ENCODE measurements at places on chromosomes 1 and 21.
A peak's percentile ranks its signal among the peaks of the same experiment; 100 is the strongest.

- no peak for DNase-seq
Measured at GRCh38 chr1:109171646-109172045, 42.1 kb upstream of the SARS1 start.

GRCh38 chr1:2554621-2555387, 1.4 kb upstream of the TNFRSF14 start:
- peak; percentile 64 for DNase-seq

DNA sequence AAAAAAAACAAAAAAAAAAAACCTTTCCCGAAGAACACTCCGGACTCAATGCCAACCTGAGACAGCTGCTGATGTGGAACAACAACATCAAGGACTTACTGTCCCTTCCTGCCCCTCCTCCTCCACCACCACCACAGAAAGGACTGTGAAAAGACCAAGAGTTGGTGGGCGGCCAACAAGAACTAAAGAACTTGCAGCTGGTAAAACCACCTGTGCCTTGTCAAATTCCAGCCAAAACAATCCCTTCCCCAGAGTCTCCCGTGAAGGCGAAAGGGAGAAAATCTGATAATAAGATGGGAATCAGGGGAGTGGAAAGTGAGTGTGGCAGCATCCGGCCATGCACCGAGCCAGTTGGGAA, 88.9 kb downstream of the PROX1 start:
- no peak for DNase-seq

- DNase-seq, result peak; percentile 66
Measured at GRCh38 chr1:6603238-6603914, 707 bp upstream of the KLHL21 start.

- DNase-seq, result no peak
Measured at GRCh38 chr1:187121661-187122060, 292.9 kb downstream of the PLA2G4A start.

DNA sequence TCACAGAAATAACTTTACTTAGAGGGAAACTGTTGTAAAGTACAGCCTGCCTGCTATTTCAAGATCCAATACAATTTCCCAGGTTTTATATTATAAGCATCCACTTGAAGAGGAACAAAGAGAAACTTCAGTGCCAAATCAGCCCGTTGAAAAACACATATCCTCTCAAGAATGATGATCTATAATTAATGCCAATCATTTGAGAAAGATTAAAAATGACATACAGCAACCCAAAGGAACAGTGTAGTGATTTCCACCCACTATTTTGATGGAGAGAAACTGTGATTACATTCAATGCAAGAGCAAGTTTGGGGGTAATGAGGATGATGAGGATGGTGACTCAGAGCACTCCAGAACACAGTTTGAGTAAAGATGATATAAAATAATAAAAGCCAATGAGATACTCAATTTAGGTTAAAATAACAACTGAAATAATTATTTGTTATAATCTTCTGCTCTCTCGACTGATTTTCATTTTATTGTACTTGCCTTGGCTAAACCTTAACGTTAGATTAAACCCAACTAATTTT, 715.5 kb downstream of the NCAM2 start:
- no peak for DNase-seq

GRCh38 chr1:84923317-84923716, 30.3 kb upstream of the LPAR3 start:
- DNase-seq, result no peak

DNA sequence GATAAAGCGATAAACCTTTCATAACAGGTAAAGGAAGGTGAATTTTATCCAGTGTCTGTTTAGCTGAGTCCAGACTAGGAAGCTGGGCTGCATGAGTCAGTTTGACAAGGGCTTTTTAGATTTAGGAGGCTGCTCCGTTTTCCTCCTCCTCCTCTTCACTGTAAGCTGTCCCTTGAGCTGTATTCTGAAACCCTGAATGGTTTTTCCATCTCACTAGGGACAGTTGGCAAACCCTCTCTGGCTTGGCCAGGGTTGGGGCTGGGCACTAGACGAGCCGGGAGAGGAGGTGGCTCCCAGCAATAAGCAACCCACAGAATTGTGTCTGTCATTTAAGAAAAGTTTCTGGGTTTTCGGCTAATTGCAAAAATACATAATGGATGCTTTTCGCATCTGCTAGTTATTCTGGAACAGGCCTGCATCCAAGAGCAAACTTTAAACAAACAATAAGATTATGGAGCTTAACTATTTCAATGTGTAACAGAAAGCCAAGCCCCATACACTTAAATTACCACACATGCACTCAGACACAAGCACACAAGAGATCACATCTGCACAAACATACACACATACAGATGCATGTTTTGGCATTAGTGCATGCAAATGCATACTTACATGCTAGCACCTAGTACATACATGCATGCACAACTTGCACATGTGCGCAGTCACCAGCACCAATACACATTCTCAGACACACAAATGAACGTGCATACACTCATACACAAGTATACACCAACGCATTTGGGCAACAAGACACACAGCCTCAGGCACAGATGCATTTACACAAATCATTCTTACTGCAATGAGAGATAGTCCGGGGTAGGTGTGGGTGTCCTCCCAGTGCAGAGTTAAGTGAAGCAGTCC, 27.8 kb upstream of the FOXE3 start:
- no peak for DNase-seq

- no peak for DNase-seq
Measured at GRCh38 chr1:15519625-15520024, 4.4 kb downstream of the CASP9 start.

GRCh38 chr21:45640001-45640887, 3.3 kb upstream of the PCBP3 start:
- no peak for DNase-seq

DNA sequence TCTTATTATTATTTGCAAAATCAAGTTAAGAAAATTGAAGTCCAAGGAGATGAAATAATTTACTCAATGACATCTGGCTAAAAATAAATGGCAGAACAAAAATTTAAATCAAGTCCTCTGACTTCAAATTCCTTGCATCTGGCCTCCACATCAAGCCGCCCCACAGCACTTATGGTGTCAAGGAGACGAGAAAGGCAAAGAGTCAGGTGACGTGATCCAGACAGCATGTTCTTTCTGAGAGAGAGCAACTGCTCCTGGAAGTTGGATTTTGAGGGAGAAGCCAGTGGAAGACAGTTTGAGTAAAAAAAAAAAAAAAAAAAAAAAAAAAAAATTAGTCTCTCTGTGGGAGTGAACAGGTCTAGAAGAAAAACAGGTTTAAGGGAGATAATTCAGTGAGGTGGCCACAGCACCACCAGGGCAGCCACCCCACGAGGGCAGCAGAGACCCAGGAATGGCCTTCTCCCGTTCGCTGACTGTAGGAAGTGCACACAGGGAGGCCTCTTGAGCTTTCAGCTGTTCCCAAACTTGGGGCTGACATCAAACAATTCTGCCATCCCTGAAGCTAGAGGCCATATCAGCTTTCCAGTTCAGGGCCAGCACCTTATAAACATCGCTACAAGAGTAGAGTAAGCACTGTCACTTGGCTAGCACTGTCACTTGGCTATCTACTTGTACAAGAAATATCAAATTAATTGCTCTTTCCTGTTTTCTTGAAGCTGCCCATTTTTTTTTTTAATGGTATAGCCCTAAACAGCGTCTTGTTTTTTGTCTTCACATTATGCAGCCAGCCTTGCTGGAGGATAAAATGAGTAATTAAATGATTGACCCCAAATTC, 7.8 kb downstream of the C1orf162 start:
- DNase-seq, result peak; percentile 64

GRCh38 chr1:21937372-21938121, 437 bp upstream of the HSPG2 start:
- DNase-seq, result peak; percentile 68

DNA sequence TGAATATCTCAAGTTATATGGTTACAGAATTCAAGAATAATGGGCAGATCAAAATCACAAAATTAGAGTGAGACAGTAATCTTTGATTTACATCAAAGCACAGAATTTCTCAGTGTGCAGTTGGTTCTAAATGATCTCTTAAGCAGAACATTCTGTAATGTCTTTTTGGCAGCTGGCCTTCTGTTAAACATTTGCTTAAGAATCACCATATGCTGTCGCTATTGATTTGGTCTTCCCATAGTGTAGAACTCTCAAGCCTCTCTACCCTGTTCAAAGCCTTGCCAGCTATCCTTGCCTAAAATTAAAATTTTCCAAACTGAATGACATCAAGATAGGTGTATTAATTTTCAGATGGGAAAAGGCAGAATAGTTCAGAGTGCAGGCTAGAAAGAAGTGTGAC, 38.9 kb upstream of the ERO1B start:
- DNase-seq, result no peak

GRCh38 chr1:47554901-47555300, 117.1 kb downstream of the FOXD2 start:
- DNase-seq, result no peak

DNA sequence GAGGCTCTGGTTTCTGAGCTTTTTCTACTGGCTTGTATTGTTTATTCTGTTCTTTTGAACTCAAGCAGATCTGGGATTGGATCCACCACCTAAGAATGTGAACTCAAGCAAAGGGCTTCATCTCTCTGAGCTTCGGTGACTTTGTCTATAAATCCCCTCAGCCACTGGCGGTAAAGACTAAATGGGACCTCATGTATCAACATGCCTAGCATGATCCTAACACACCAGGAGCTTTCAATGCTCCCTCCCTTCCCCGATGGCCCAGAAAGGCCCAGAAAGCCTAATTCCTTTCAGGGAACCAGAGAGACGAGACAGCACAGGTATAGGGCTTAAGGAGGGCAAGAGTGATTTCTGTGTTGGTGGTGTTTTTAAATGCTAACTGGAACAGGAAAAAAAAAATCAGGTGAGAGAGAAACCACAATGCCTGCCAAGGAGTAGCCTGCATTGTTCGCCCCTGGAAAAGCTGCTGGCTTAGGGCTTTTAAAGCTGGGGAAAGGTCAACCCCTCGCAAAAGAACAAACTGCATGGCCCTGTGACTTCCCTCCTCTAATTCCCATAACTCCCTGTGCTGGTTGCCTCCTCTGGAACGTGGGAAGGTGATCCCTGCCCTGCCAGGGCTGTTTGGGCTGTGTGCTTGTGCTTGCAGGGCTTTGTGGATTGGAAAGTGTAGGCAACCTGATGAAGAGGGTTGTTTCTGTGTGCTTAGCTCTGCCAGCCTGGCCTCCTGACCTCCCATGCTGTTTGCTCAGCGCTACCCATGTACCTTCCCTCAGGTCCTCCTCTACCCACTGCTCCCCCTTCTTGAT, 147.0 kb downstream of the PLPP3 start:
- DNase-seq, result no peak

- no peak for DNase-seq
Measured at GRCh38 chr1:9835758-9836631, 12.2 kb upstream of the CLSTN1 start.
